ENCODE measurements at places on chromosomes 7 and 10.

DNA sequence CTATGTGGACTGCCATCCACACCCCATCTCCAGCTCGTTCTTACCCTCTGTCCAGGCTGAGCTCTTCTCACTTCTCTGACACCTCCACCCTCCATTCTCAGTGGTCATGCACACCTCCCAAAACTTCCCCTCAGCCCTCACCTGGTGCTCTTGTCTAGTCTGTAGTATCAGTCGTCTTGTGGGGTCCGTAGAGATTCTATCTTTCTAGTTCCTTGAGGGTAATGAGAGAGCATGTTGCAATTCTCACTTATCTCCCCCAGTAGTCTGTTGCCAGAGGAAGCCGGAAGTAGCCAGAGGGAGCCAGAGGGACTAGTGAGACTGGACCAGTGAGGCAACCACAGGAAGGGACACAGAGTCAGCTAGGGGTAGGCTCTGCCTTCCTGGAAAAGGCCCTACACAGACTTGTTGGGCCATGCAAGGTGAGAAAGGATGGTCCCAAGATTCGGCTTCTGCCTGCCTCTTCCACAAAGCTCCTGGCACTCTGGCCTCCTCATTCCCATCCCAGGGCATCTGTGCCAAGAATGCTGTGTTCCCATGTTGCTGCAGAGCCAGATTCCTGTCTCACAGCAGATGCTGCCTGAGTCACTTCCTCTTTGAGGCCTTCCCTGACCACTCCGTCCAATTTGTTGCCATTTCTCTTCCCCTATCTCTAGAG lies 50.6 kb upstream of the DUSP5 start:
- DNase-seq = no peak

- no peak for DNase-seq
Measured at GRCh38 chr10:28254290-28254985, 48.4 kb downstream of the MPP7 start.

- DNase-seq = peak; percentile 39
Measured at GRCh38 chr10:103605359-103606096, 112.0 kb downstream of the NEURL1 start.

DNA sequence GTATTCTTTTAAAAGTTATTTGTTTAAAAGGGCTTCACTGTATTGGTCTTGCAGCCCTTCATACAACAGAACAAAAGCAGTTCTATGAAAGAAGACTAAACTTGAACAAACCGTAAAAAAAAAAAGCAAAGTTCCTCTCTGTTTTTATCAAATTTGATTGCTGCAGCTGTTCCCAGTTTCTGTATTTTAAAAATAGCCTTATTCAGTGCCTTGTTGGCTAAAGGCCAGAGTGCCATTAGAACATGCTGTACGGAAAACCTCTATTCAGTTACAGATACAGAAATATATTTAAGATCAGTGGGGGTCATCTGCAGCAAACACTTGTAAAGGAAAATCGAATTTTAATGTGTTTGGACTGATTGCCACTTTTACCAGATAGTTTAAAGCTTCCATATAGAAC lies 207.8 kb upstream of the ETV1 start:
- no peak for DNase-seq

GRCh38 chr7:4794591-4795350 lies 19.3 kb downstream of the AP5Z1 start:
- DNase-seq = no peak

- DNase-seq = no peak
Measured at GRCh38 chr10:71971769-71972555, 7.8 kb downstream of the CHST3 start.

GRCh38 chr10:11881030-11881476 lies 57.9 kb downstream of the PROSER2 start:
- DNase-seq = no peak

GRCh38 chr7:121797657-121798452 lies 75.1 kb upstream of the PTPRZ1 start:
- no peak for DNase-seq

DNA sequence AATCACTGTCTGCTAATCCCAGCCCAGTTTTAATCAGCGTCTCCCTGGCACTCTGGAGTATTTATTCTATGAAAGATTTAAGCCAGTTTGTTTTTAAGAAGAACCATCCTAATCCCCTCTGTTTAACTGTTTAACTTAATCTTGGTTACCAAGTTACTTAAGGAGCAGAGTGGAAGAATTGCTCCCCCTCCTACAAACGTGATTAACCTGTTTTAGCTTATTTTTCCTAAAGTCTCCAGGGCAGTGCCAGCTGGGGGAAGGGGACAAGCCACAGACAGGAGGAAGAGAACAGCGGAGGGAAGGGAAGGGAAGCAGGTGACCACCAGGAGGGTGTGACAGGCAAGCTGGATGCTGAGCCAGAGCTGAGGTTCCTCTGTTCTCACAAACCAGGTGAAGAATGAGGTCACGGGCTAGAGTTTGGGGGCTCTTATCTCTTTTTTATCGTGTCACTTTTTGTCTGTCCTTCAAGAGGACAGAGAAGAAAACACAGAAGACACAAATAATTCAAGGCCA lies 1.7 kb downstream of the SLC13A4 start:
- no peak for DNase-seq

DNA sequence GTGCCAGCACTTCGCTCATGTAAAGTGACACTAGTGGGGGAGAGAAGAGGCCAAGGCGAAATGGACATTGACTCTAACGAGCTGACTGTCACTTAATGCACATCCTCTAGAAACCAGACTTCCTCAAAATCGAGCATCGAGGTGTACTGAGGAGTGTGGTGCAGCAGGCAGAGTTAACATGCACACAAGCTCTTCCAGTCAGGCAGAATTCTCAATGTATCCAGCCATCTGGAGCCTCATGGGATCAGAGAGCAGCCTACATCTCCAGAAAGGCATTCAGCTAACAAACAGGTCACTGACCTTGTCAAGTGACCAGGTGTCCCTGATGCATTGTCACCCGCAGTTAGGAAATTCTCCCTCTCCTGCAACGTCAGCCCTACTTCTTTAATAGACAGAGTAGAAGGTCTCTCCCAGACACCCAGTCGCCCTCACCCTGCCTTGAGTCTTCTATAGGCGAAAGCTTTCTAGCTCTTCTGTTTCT lies 259.8 kb upstream of the AOAH start:
- no peak for DNase-seq

DNA sequence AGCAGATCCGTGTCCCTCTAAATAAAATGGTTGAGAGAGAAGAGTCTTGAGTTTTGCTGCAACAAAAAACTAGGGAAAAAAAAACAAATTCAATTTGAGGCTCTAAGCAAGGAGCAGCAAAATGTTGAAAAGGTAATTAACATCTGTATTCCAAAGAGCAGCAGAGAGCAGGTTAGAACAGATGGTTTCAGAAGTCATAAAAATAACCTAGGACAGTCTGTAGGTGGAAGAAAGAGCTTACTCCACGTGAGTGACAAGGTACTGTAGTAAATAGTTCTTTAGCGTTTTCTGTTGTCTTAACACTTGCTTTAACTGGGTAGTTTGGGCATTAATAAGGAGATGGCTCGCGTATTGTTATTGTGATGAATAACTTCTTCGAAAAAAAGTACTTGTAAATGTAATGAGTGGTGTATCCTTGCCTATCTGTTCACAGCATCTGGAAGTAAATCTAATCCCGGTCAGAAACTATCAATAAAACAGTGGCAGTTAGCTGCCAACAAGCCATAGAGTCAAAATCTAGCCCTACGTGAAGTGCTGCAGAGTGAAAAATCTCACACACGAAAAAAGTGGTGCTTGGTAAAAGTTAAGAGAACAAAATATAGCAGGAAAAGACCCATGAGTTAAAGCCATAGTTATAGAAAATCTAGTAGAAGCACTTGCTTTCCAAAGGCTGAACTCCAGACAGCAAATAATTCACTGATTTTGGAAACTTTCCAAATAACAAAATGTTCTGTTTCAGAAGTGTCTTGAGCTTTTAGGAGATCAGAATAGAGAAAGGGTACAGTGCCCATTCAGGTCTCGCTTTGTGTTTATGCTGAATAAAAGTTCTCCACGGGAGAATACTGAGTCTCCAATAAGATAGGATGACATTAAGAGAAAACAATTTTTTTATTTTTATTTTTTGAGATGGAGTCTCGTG lies 49.3 kb upstream of the PARD3 start:
- no peak for DNase-seq

- DNase-seq = no peak
Measured at GRCh38 chr7:7642081-7642480, 1.5 kb downstream of the UMAD1 start.

DNA sequence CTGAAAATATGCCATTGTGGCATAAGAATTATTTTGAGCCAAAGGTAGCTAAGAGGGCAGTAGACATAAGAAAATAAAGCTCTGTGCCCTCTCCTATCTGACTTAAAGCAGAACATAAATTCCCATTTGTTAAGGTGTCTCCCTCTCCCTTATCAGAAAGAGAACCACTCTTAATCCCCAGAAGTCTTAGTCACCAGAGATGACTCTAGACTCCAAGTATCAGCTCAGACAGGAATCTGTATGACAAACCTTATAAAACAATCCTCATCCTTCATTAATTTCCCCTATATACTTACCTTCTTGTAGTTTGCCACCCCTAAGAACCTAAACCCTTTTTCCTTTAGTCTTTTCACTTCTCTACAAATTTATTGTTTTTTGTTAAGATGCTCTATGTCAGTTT lies 21.8 kb upstream of the PIP4K2A start:
- DNase-seq = no peak

GRCh38 chr7:34075523-34076370 lies 170.4 kb downstream of the BMPER start:
- DNase-seq = no peak

DNA sequence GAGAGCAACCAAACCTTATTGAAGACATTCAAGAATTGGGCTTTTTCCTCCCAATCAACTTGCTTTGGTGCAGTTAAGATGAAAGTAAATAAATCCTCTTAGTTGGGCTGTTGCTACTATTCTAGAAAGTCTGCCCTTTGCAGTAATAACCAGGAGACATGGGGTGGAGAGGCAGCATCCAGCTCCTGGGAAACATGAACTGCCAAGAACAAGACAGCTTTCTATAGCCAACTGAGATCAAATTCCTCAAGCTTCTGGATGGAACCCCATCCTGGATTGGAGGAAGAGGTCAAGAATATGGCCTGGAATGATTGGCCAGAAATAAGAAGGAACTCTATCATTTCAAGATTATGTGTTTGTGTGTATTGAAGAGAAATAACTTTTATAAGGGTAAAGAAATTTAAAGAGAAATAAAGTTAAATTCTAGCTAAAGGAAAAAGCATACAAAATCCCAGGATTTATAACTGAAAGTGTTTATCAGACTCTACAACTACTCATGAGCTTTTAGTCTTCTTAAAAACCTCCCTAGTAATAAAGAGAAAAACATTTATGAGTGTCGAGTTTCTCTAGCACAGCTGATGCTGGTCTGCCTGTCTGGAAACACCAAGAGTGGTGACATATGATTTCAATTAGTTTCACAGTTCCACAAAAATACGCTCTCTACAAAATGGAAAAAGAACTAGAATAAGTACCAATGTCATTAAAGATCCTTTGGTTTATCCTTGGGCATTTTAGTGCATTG lies 70.1 kb upstream of the COL1A2 start:
- DNase-seq = no peak

GRCh38 chr7:70830426-70830825 lies 301.5 kb upstream of the GALNT17 start:
- no peak for DNase-seq

- no peak for DNase-seq
Measured at GRCh38 chr7:26514633-26515032, 223.0 kb downstream of the SNX10 start.

- peak; percentile 7 for DNase-seq
Measured at GRCh38 chr10:14200698-14201544, 129.8 kb downstream of the FRMD4A start.

- DNase-seq = no peak
Measured at GRCh38 chr7:1709900-1710299, 39.8 kb downstream of the ELFN1 start.

DNA sequence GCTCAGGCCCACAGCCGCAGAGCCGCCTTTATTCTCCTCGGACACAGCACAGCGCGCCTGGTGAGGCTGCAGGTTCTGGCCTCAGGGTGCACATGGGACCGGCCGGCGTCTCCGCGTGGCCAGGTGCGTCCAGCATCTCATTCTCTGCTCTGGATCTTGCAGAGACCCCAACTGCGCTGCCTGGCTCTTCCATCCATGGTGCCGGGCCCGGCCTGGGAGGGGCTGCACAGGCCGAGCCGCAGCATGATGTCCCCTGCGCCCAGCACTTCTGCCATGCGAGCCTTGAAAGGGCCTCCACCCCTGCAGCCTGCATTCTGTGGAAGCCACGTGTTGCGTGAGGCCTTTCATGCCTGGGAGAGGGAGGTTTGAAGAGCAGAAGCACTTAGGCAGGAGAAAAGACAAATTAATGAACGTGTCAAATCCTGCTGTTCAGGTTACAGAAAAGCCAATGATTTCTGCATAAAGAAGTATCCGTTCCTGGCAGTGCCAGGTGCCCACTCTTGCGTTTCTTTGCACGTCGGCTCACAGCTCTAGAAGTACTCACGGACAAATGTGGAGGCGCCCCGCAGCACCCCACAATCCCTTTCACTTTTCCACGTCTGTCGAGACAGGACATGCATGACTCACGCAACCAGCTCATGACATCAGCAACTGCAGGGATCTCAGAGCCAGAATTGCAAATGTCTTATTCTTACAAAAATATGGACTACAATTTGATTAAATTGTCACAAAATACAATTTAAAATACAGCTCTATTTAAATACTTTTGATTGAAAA lies 571.4 kb downstream of the DNAJB6 start:
- DNase-seq = no peak

DNA sequence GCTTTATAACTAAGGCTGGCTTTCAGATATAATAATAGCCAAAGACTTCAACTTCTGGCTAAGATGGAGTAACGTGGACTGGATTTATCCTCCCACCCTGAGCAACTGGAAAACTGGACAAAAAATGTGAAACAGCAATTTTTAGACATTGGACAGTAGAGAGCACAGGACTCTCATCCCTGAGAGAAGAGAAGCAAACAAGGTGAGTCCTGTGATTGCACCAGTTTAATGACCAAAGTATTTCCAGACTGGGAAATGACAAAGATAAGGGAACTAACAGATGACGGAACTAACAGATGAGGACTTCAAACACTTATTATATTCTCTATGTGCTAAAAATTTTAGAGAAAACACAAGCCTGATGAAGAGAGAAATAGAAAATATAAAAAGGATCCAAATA lies 175.7 kb upstream of the SLC25A13 start:
- no peak for DNase-seq

DNA sequence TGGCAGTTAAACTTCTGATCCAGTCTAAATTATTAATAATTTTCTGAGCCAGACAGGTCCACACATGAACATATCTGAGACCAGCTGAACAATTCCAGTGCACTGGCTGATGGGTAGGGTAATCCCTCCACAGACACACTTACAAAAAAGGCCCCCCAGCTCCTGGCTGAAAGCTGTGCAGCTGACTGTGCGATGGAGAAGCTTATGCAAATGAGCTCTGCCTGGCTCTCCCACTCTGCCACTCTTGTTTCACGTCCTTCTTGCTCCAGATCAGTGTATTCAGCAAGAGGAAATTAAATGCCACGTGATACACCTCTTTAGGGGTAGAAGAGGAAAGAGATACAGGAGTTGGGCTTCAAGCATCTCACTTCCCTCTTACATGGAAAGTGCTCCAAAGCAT lies 76.4 kb upstream of the FEZF1 start:
- no peak for DNase-seq

GRCh38 chr10:128263891-128264688 lies 137.9 kb upstream of the MKI67 start:
- peak; percentile 52 for DNase-seq

GRCh38 chr10:103673606-103674005 lies 180.1 kb downstream of the NEURL1 start:
- no peak for DNase-seq

- DNase-seq = no peak
Measured at GRCh38 chr7:128242661-128243060, 1.6 kb downstream of the LEP start.

Measured in stimulated activated CD4-positive, alpha-beta T cell treated with anti-CD3 and anti-CD28 coated beads, Interleukin-2, amount 100 ng/mL, for 48 hours (primary cell).